ENCODE measurements at places on chromosomes 2 and 18.

GRCh38 chr2:11715987-11716652, 30.3 kb upstream of the LPIN1 start:
- no peak for DNase-seq

- no peak for DNase-seq
These were observed 9.9 kb downstream of the OTX1 start for GRCh38 chr2:63060472-63060991.

DNA sequence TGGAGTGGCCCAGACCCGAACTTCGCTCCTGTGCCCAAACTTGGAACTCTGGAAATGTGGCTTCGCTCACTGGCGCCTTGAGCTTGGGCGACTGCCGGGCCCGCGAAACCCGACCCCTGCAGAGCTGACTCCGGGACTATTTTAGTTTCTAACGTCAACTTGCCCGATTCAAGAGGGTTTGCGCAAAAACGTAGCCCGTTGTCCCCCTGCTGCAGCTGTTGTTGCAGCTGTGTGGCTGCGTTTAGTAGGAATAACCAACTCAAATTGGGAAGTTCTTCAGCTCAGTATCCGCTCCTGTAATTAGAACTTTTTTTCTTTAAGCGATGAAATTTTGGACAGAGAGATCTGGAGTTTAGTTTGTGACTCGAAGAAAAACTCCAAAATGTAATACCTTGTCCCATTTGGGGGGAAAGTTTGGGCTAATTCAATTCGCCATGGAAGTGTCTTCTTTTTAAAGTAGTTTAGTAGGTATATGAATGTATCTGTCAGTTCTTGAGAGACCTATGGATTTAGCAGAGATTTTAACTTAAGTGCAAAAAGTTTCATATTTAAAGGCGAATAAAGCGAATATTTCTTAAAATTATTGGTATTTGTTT, 559 bp downstream of the MYL12A start:
- DNase-seq, result no peak

DNA sequence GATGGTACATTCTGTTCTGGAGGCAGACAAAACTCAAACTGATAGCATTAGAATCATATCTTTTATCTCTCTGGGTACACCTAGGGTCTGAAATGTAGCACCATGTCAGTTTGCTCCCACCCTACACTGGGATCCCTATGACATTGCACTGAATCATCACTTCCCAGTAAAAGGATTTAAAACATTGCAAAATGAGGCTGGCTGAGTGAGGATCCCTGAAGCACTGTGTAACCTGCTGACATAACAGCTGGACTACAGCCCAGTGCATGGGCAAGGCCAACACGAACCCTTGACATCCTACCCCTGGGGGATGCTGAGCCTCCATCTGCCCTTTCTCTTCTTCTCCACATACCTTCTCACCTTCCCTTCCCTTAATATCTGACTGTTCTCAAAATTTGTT, 253.2 kb downstream of the TTC32 start:
- DNase-seq, result no peak

DNA sequence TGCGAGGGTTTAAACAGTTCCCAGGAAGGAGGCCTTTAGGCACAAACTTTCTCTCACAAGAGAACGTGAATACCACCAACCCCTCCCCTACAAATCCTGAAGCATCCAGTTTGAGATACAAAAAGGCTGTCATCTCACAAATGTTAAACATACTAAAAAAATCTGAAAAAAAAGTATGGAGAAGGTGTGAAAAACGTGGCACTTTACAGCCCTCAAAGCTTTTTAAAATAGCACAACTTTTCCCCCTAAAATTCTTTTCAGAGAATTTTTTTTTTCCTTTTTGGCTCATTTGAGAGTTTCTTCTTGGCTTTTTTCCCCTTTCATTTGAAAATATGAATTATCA, 10.1 kb downstream of the ZEB2 start:
- no peak for DNase-seq

- no peak for DNase-seq
These were observed 895.2 kb upstream of the ZEB2 start for GRCh38 chr2:145415151-145415550.

- DNase-seq, result no peak
These were observed 236.5 kb downstream of the TPGS2 start for GRCh38 chr18:36592282-36592681.

DNA sequence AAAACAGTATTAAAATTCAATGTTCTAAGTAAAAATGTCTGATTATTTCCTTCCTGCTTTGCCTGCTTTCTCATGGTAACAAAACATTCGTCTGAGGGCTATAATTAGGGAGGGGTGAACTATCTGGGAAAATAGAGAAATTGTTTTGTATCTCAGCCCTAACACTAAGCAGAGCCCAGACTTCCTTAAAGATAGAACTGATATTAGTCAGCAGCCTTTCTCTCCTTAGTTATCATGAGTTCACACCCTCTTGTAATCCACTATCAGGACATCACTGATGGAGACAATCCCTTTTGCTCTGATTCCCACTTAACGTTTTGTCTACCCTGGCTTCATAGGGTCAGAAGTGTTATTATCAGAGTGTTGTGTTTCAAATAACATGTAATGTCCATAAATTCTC, 701.1 kb upstream of the ZEB2 start:
- DNase-seq, result no peak

DNA sequence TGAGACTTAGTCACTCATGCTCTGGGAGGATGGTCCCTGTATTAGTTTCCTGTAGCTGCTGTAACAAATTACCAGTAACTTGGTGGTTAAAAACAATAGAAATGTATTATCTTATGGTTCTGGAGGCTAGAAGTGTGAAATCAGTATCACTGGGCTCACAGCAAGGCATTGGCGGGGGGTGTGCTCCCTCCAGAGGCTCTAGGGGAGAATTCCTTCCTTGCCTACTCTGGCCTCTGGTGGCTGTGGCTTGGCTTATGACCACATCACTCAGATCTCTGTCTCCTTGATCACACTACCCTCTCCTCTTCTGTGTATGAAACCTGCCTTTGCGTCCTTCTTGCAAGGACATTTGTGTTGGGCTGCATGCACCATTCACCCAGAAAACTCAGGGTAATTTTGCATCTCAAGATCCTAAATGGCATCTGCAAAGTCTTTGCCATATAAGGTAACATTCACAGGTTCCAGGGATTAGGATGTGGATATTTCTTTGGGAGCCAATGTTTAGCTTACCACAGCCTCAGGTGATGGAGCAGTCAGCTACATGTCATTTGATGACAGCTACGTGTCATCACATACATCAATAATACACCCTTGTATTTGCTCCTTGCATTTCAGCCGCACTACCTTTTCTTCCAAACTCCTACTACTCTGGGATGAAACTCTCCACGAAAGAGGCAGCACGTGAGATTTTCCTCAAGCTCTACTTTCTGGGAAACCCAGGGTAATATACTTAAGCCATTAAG, 49.6 kb upstream of the POU3F3 start:
- DNase-seq, result no peak

DNA sequence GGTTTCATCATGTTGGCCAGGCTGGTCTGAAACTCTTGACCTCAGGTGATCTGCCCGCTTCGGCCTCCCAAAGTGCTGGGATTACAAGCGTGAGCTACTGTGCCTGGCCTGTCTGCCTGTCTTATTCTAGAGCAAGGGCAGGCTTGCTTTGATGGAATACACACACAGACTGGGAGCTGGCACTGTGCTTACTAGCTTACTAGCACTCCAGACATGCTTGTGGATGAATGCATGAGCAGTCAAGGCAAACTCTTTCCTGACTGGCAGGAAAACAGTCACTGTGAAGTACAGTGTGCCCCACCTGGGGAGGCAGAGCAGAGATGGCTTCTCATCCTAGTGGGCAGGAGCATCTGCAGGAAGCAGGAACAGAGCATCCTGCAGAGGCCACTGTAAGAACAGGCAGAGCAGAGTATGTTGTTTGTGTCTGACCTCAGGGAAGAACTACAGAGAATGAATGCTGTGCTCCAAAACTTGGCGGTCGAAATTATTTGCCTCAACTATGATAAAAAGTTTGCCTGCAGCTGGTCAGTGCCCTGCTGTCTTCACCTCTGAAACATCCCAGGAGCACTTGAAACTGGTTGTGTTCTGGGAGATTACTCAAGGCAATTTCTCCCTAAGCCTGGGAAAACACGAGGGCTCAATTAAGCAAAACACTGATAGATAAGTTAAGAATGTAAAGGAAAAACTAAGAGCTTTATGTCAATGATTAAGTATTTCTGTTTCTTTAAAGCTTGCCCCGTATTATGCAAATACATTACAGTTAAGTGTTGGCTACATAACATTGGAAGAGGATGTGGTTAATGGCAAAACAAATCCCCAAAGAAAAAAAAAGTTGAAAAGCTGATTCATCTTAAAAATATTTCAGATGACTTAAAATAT, 102.4 kb downstream of the VAPA start:
- no peak for DNase-seq

DNA sequence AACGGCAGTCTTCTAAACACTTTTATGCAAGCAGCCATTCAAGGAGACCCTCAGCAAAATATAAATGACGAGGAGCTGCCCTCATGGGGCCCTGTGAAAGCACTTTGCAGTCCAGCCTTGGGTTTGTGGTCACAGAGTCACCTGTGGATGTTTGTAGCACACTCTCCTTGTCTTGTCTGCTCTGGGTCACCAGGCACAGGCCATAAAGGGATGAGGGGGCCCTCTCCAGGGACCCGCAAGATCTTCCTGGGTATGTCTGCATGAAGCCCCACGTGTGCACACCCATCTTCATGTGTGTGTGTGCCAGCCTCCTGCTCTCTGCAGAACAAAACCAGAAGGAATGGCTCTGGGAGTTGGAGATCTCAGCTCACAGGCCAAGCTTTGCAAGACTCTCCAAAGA, 36.2 kb downstream of the ATOH8 start:
- no peak for DNase-seq

- no peak for DNase-seq
These were observed 19.8 kb downstream of the MAP4K4 start for GRCh38 chr2:101717071-101717845.

- no peak for DNase-seq
These were observed 198.1 kb upstream of the RASGRP3 start for GRCh38 chr2:33278245-33278943.

DNA sequence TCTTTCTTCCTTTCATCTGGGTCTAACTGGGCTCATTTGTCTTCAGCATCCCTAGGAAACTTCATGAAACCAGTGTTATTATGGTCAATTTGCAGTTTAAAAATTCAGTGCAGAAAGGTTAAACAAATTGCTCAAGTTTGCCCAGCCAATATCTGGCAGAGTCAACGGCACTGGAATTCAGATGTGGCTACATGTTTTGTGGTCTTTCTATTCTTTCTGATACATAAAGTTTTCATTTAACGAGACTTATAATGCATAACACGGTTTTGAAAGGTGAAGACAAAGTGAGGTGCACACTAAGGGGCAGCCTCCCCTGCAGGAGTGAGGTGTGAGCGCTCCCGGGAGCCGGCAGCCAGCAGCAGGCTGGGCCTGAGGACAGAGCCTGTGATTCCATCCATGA, 164.6 kb downstream of the RTP5 start:
- no peak for DNase-seq

- DNase-seq, result no peak
These were observed 380.0 kb downstream of the METTL4 start for GRCh38 chr18:2191180-2191790.

DNA sequence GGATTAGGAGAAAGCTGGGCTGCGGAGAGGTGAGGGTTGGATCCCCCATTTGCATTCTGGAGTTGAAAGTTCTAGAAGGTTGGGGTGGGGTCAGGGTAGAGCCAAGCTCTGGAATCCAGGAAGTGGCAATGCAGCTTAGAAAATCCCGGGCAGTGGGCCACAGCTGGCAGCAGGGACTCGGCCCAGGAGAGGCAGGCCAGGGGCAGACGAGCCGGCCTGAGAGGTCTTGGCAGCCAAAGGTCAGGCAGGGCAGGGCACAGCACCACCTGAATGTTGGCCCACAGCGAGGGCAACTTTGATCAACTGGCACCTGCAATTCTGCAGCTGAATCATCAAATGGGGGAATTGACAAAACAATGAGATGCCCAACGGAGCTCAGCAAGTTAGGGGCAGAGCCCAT, 139.2 kb downstream of the INHBB start:
- no peak for DNase-seq

GRCh38 chr2:3667151-3667631, 9.2 kb downstream of the ALLC start:
- no peak for DNase-seq

DNA sequence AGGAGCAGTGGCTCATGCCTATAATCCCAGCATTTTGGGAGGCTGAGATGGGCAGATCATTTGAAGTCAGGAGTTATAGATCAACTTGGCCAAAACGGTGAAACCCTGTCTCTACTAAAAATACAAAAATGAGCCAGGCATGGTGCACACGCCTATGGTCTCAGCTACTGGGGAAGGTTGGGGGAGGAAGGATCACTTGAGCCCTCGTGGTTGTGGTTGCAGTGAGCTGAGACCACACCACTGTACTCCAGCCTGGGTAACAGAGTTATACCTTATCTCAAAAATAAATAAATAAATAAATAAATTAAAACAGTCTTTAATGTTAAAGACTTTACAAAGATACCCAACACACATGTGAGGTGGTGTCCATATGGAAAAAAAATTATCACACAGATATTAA, 134.0 kb downstream of the C2orf74 start:
- DNase-seq, result no peak

Data from stimulated activated CD4-positive, alpha-beta T cell treated with anti-CD3 and anti-CD28 coated beads, TNF-alpha, amount 100 ng/mL, for 4 hours (primary cell).